ENCODE measurements at places on chromosomes 2 and 18.

DNA sequence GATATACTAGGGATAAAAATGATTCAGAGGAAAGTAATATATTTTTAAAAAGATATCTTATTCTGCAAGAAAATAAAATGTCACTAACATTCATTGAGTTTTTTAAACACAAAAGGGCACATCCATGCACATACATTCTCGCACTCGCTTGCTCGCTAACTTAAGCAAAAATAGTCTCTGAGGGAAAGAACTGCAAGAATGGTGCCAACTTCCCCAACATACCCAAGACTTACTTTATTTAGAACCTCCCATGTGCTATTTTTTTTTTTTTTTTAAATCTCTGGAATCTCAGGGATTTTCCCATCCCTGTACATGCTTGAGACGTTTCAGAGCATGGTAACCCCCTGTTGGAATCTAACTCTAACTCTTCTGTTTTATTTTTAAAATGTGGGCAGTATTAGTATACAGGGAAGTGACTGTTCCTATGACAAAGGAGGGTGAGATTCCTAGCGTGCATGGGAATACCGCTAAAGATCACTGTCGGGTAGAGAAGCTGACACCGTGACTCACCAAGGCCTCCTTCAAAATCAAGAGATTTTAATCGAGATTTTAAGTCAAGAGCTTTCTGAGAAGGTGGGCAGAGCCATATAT is 187.9 kb upstream of the ZEB2 start:
- DNase-seq = no peak

GRCh38 chr2:109129356-109129920 is 433 bp downstream of the SH3RF3 start:
- DNase-seq = no peak

GRCh38 chr2:44367591-44367990 is 5.8 kb downstream of the CAMKMT start:
- DNase-seq = no peak

DNA sequence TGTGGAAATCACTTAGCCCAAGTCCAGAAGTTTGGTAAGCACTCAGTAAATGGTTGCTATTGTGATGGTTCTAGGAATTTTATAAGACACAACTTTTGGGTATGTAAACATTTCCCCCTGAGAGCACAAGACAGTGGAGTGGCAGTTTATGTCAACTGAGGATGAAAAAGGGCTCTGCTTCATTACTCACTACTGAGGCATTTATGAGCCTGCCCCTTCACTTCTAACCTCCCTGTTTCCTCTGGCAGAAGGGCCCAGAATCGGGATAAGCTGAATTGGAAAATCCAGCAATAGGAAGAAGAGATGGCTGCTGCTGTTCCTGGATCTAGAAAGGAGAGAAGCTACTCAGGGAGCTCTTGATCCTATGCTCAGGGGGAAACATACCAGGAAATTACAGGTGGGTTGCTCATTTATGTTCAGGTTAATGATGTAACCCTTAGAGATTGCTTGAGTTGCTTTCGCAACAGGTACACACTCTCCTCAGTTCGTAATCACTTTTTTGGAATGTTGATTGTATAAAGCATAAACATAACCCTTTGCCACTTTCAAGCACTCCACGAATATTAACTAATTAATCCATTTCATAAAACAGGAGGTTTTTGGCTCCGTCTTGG is 46.3 kb downstream of the ADCYAP1 start:
- no peak for DNase-seq

DNA sequence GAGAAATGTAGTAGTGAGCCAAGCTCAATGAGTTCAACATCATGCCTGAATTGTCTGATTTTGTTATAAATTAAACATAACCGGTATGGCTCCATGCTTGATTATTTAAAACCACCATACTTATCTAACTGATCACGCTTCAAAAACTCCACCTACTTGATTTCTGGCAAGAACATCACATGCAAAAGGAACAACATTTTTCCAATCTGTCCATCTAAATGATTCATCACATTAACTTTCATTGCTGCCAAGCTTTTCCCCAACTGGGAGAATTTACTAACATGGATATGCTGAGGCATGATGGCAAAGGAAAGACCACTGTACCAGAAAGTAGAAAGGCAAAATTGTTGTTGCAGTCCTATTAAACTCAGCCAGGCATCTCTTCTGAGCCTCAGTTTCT is 286.8 kb downstream of the TRIB2 start:
- no peak for DNase-seq

DNA sequence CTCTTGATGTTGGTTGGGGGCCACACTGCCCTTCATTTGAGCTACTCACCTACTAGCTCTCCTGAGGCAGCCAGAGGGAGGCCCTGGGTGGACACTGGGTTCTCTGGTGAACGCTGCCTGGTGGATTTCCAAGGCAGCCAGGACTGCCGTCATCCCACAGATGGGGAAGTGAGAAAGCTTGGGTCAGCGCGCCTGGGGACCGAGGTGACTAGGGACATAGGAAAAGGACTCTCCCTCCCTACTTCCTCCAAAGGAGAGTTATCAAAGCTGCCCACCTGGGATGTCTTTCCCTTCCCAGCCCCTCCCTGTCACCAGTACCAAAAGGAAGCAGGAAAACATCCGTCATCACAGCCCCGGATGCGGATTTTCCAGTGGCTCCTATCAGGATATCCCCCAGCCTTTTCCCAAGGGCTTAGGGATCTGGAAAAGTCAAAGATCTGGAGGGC is 3.8 kb upstream of the SEMA4C start:
- DNase-seq = no peak

All from CD4-positive, alpha-beta T cell treated with Interleukin-17A for 1 hour (primary cell).